Activated naive CD4-positive, alpha-beta T cell treated with anti-CD3 and anti-CD28 coated beads for 36 hours (primary cell): ENCODE measurements at places on chromosomes 12 and 14. TPM values are rescaled to one million over a fixed set of nuclear protein-coding genes. Genes with fewer than 3 reads are reported as not detected.

The SDR9C7 gene
- not detected for total RNA-seq

The SYT1 gene
- not detected for total RNA-seq

The MANSC1 gene
- 3.5 TPM for total RNA-seq

The GUCY2C gene
- total RNA-seq: not detected

The TAS2R7 gene
- total RNA-seq: not detected

The KIF26A gene
- 0.07 TPM for total RNA-seq

The DEPDC4 gene
- 3.6 TPM for total RNA-seq

The STON2 gene
- total RNA-seq: 0.14 TPM

The RHEBL1 gene
- total RNA-seq: 15.2 TPM

The OTUB2 gene
- 1.6 TPM for total RNA-seq

The PMCH gene
- not detected for total RNA-seq

The SLCO1B3 gene
- total RNA-seq: not detected

The USP44 gene
- 7.6 TPM for total RNA-seq

The PTPRQ gene
- total RNA-seq: not detected

The RNF212B gene
- not detected for total RNA-seq

The ESPL1 gene
- total RNA-seq: 54.2 TPM

The CACNA1C gene
- total RNA-seq: 0.12 TPM

The TBX3 gene
- total RNA-seq: not detected

The RNASE1 gene
- total RNA-seq: not detected

The NAA25 gene
- 55.7 TPM for total RNA-seq

The TIMELESS gene
- total RNA-seq: 69.9 TPM

The LRRIQ1 gene
- total RNA-seq: not detected

The APOF gene
- not detected for total RNA-seq

The KITLG gene
- 0.15 TPM for total RNA-seq

The DAO gene
- not detected for total RNA-seq

The STYK1 gene
- total RNA-seq: not detected

The SVOP gene
- total RNA-seq: not detected

The TMEM132D gene
- total RNA-seq: not detected

The TTC6 gene
- not detected for total RNA-seq

The EPYC gene
- total RNA-seq: not detected

The SIX4 gene
- total RNA-seq: not detected

The RASSF8 gene
- total RNA-seq: 0.81 TPM

The RARG gene
- 4.0 TPM for total RNA-seq

The VEZT gene
- 42.5 TPM for total RNA-seq

The DNAAF2 gene
- total RNA-seq: 5.5 TPM

The CNTN1 gene
- not detected for total RNA-seq

The ANKRD33 gene
- not detected for total RNA-seq

The ZC3H14 gene
- 33.3 TPM for total RNA-seq

The CHST11 gene
- 45.3 TPM for total RNA-seq

The MYH6 gene
- total RNA-seq: not detected

The AHNAK2 gene
- 0.10 TPM for total RNA-seq

The TOX4 gene
- total RNA-seq: 57.4 TPM

The PKP2 gene
- 0.26 TPM for total RNA-seq

The GPRC5D gene
- total RNA-seq: not detected

The TCL1A gene
- not detected for total RNA-seq
